Memory B cell (primary cell): ENCODE measurements at places on chromosomes 4 and X.

DNA sequence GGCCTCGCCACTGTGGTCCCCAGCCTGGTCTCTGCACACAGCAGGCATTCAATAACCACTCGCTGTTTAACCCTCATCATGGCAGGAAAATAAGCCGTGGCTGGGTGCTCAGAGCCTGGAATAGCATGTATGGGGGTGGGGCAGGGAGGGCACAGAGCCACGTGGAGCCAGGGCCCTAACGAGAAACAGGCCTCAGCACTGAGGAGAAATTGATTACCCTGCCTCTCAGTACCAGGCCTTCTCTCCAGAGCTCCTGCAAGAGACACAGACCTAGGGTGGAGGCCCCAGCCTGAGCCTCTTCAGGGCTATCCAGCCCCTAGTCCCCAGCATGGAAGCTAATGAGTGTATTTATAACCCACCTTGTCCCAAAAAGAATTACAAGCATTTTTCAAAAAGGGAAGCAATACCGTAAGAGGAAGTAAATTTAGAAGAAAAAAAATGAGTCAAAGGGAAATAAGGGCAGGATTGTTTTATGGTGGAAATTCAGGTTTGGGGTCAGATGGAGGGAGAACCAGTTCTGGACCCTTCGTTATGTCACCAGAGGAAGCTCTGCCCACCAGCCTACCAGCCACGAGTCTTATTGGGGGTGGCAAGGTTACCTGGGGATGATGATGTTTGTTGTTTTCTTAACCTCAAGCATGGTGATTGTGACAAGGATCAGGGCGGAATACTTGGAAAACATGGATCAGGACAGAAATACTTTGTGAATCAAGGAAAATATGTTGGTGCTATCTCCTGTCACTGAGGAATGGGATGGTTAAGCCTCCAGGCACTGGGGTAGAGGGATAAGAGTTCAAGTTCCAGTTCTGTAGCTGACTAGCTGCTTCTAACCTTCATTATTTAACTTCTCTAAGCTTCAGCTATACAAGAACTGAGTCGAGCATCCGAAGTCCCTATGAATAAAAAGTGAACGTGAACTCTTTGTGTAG is 101.9 kb upstream of the RBPJ start:
- no peak for DNase-seq

DNA sequence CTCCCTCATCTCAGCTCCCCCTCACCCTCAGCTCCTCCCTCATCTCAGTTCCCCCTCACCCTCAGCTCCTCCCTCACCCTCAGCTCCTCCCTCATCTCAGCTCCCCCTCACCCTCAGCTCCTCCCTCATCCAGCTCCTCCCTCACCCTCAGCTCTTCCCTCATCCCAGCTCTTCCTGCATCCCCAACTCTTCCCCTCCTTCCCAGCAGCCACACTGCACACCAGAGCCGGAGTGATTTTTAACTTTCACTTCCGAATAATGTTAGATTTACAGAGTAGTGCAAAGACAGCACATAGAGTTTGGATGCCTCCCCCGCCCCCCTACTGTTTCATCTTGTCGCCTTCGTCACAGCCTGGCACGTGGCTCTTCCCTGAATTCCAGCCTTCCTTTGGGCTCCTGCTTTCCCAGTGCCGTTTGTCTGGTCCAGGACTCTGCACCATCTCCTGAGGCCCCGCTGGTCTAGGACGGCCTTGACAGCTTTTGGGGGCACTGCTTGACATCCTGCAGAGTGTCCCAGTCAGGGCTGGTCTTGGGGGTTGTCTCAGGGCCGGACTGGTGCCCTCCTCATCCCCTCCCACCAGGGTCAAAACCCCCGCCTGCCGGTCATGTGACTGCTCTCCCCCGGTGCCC is 110.2 kb downstream of the FAM53A start:
- no peak for DNase-seq

- no peak for DNase-seq
These were observed 42.8 kb downstream of the AREG start for GRCh38 chr4:74487771-74488170.

DNA sequence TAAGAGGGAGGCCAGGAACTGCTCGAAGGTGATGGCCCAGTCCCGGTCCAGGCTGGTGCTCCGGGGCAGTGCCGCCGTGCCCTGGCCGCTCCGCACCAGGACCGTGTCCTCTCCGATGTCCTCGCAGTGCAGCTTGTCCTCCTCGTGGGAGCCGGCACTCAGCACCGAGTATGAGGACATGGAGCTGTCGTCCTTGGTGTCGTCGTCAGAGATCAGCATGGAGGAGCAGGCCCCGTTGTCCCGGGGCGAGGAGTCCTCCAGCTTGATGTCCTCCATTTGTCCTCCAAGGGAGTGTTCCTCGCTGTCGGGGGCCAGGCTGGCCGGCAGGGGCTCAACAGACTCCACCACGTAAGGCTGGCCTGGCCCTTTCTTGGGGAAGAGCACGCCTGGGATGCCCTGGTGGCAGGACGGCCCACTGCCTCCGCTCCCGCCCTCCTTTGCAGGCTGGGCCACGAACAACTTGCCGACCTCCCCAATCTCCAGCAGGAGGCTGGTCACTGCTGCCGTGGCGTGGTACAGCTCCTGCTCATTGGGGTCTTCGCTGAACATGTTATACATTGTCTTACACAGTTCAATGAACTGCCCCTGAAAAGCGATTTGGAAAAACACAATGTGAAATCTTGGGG is 53.7 kb upstream of the UCP1 start:
- no peak for DNase-seq

- no peak for DNase-seq
These were observed 488 bp downstream of the NAP1L5 start for GRCh38 chr4:88697141-88697540.

DNA sequence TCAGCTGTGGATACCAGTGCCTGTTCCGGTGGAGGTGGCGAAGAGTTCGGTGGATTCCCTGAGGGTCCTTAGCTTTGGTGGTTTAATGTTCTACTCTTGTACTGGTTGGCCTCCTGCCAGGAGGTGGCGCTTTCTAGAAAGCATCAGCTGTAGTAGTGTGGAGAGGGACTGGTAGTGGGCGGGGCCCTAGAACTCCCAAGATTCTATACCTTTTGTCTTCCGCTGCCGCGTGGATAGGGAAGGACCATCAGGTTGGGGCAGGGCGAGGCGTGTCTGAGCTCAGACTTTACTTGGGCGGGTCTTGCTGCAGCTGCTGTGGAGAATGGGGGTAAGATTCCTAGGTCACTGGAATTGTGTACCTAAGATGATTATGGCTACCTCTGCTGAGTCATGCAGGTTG is 390.3 kb downstream of the FAM47A start:
- no peak for DNase-seq

GRCh38 chr4:184722798-184723197 is 11.1 kb downstream of the CENPU start:
- no peak for DNase-seq

DNA sequence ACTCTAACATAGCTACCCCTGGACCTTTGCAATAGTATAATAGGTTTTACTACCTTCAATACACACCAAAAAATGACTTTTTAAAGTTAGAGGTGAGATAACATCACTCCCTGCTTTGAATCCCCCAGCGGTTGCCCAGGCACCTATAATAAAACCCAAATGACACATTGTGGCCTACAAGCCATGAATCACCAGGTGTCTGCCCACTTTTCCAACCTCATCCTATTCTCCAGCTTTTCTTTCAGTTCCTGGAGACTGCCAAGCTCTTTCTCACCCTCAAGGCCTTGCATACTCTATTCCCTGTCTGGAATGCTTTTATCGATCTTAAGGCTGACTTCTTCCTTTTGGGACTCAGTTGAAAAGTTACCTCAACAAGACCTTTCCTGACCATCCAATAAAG is 16.4 kb upstream of the PRSS48 start:
- DNase-seq = no peak

DNA sequence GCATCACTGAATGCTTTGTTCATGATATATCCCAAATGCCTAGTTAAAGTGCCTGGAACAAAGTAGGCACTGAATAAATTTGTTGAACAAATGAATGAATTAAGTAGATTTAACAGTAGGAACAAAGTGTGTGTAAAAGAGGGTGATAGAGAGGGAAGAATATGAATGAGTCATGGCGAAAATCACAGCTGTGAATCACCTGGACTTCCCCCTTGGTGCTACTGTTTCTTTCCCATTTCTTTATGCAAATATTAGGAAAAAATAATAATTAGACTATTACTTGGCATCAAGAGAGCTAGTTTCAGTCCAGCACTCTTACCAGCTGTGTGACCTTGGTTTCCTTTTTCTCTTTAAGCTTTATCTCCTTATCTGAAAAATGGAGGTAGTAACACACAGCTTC is 9.2 kb downstream of the SPIN3 start:
- DNase-seq = no peak

GRCh38 chr4:57443787-57444186 is 333.6 kb upstream of the IGFBP7 start:
- DNase-seq = no peak

DNA sequence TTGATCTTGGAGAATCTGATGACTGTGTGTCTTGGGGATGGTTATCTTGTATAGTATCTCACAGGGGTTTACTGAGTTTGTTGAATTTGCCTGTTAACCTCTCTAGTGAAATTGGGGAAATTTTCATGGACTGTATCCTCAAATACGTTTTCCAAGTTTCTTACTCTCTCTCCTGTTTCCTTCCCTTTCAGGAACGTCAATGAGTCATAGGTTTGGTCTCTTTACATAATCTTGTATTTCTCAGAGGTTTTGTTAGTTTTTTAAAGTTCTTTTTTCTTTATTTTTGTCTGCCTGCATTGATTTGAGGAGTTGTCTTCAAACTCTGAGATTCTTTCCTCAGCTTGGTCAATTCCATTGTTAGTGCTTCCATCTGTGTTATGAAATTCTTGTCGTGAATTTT is 227.7 kb upstream of the GPRIN3 start:
- DNase-seq = no peak

DNA sequence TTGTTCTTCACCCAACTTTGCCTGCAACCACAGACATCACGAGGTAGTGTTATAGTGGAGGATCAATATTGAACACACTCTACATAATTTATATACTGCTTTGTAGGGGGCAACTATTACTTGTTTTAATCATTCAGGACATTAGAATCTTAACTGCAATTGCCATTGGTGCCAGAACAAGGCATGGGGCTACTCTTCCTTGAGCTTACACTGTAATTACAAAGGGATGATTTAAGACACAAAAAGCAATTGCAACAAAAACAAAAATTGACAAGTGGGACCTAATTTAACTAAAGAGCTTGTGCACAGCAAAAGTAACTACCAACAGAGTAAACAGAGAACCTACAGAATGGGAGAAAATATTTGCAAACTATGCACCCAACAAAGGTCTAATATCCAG is 24.0 kb upstream of the DDX53 start:
- DNase-seq = no peak

DNA sequence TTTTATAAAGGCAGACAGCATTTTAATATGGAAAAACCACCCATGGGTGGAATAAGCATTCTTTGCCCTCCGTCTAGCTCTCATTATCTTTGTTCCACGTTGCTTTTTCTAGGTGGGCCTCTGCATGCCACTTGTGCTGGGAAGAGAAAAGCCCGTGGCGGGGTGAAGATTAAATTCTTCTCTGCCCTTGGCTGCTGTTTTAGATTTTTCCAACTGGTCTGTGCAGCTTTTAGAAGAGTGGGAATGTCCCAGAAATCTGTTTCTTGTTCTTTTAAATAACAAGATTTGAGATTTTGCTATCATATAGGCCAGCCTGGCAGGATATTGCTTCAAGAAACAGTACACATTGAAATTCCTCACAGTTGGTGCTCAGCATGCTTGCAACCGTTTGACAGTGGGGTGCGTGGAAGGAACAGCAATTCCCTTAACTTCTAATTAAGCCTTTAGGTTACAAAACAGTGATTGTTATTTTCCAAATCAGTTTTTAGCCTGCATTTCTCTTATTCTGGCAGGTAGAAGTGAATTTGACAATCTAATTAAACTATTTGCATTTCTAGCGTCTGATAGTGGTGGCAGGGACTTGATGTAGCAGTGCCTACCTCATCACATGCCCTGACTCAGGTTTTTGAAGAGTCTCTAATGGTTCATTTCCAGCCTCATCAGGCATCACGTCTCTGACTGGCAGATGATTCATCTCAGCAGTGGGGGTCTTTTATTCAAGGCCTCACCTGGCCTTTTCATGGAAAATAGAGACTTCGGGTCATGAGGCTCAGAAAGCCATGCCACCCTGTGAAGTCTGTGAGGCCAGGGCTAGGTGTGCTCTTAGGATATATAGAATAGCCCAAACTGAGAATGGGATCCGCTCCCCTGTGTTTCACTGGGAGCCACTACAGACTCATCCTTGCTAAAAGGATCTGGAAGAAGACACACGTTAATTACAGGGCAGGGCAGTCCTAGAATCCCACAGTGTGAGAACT is 50.8 kb downstream of the PPEF1 start:
- no peak for DNase-seq
